ENCODE measurements at places on chromosomes 12 and 14.

- DNase-seq = no peak
Observed at GRCh38 chr14:78608998-78609787, 439.0 kb downstream of the NRXN3 start.

DNA sequence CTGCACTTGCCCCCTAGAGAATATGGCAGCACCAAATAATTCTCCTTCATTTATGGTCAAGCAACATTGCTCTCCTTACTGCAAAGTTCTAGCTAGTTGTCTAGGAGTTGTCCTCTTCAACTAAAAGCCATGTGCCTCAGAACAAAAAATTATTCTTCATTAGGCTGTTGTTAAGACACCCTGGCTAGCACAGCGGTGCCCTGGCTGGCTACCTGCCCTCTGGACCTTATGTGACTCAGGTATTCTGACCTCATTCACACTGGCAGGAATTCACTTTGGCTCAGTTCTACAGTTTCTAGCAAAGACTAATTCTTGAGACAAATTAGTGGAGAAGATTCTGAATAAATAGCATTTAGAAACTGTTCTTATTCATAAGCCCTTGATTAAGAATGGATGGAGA lies 224.4 kb upstream of the KRR1 start:
- no peak for DNase-seq

DNA sequence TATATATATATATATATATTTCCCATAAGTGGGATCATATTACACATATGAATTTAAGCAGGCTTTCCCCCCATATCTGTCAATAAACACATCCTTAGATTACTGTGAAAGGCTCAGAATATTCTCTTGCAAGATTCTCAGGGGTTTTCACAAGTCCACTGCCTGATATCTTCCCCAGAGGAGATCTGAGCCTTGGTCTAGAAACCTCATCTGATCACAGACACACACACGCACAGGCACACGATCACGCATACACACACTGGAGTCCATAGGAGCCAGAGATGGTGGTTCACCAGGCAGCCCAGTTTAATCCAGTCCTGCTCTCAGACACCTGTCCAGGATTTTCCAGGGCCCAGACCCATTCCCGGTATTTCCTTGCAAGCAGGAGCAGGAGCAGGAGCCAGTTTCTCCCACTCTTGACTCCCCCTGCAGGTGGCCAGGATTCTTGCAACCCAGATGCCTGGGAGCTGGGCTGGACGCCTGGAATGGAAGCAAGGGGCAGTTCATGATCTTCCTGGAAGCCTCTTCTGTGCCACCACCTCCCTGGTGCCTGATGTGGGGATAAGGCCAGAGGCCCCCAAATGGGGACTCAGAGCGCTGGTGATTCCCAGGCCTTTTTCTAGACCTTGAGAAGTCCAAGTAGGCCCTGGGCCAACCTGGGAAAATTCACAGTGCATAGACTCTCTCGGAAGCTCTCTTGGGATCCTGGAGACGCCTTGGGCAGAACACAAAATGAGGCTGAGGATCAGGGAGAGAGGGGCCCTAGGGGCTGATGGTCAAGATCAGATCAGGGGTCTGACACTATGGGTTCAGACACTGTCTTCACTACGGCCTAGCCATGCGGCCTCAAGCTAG lies 16.5 kb upstream of the KRT78 start:
- DNase-seq = peak; percentile 56

- no peak for DNase-seq
Observed at GRCh38 chr14:100765991-100766390, 39.3 kb downstream of the DLK1 start.

DNA sequence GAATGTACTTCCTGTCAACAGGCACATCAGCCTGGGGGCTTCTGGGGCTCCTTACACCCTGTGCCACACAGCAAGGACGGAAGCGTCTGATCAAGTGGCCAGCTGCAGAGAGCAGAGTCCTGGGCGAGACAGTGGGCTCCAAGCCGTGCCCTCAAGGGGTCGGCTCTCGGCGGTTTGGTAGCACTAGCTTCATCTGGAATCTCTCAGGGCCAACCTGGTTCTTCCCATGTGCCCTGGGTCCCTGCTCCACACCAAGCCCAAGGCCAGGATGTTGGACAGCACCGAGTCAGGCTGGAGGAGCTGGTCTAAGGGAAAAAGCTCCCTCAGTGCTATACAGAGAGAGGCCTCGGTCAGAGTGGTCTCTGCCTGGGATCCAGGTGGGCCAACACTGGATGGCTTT lies 20.5 kb downstream of the DIO3 start:
- no peak for DNase-seq

DNA sequence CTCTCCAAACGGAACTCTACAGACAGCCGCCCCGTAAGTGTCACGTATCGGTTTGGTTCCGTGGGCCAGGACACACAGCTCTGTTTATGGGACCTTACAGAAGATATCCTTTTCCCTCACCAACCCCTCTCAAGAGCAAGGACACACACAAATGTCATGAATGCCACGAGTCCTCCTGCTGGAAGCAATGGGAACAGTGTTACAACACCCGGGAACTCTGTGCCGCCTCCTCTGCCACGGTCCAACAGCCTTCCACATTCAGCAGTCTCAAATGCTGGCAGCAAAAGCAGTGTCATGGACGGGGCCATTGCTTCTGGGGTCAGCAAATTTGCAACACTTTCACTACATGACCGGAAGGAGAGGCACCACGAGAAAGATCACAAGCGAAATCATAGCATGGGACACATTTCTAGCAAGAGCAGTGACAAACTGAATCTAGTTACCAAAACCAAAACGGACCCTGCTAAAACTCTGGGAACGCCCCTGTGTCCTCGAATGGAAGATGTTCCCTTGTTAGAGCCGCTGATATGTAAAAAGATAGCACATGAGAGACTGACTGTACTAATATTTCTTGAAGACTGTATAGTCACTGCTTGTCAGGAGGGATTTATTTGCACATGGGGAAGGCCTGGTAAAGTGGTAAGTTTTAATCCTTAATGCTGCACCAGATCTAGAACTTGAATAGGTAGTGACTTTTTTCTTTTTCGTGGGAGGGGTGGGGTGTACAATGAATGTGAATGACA lies 69.7 kb downstream of the WDR20 start:
- no peak for DNase-seq

DNA sequence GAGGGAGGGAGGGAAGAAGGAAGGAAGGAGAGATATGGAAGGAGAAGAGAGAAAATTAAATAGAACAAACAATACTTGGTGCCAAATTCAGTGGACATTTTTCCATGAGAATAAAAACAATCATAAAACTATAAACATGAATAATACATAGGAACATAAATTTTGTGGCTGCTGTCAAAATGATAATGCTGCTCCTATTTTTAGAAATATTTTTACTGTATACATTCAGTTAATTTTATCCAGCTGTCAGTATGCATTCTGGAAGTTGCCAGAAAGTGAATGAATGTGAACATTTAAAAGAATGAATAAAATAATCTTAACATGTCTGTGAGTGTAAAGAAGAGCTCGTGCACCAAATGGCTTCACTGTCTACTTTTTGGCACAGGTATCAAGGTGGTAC lies 13.9 kb upstream of the PCED1B start:
- DNase-seq = no peak

DNA sequence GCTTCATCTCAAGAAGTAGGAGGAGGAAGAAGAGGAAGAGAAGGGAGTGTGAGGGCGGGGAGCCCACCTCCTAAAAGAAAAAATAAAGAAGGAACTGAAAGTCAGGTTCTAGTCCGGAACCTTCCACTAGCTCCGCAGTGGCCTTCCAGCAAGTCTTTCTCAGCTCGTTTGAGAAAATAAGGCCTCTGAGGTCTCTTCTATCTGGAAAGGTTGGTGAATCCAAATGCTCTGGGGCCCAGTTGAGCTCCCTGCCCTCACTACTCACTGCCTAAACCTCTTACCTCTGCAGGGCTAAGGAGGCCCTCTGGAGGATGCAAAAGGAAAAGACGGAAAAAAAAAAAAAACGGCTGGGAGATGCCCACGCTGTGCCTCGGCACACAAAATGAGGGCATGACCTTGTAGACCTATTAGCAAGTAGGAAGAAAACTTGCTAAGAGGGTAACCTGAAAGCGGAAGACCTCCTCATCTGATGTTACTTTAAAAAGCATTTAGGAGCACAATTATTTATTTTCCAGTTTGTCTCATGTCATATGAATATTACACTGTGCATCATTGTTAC lies 35.9 kb downstream of the FBLN5 start:
- peak; percentile 52 for DNase-seq

- DNase-seq = no peak
Observed at GRCh38 chr12:11906286-11906935, 164.3 kb upstream of the BCL2L14 start.

GRCh38 chr12:121838126-121838525 lies 20.5 kb downstream of the HPD start:
- no peak for DNase-seq

DNA sequence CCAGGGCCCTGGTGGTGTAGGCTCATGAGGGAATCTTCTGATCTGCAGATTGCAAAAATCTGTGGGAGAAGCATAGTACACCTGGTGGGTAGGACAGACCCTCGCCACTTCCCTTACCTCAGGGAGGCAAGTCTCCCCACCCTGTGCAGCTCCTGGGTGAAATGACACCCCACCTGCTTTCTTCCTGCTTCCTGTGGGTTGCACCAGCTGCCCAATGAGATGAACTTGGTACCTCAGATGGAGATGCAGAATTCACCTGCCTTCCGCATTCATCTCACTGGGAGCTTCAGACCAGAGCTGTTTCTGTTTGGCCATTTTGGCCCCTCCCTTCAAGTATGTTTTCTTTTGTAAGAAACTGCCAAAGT lies 4.7 kb downstream of the CLEC2D start:
- no peak for DNase-seq

- DNase-seq = peak; percentile 83
Observed at GRCh38 chr12:57240066-57240921, 10.7 kb downstream of the STAC3 start.

- no peak for DNase-seq
Observed at GRCh38 chr12:32987512-32987911, 90.9 kb upstream of the PKP2 start.

DNA sequence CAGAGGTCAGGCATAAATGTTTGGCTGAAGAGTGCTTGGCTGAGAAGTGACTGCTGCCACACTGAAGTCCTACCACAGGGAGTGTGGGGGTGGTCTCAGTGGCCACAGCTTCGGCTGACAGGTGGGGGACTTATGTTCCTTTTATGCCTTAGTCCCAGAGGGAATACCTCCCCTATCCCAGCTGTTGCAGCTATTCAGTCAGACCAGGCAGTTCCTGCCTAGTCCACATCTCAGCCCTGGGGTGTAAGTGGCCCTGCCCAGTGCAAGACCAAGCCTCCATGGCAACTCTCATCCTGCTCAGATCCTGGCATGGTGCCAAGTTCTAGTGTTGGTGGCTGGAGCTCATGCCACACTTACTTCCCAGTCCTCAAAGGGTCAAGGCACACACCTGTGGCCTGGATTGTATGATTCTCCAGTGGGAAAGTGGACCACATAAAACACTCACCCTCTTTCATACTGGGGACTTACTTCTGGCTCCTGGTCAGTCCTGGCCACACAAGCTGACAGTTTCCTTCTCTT lies 161.3 kb upstream of the CAND1 start:
- no peak for DNase-seq

DNA sequence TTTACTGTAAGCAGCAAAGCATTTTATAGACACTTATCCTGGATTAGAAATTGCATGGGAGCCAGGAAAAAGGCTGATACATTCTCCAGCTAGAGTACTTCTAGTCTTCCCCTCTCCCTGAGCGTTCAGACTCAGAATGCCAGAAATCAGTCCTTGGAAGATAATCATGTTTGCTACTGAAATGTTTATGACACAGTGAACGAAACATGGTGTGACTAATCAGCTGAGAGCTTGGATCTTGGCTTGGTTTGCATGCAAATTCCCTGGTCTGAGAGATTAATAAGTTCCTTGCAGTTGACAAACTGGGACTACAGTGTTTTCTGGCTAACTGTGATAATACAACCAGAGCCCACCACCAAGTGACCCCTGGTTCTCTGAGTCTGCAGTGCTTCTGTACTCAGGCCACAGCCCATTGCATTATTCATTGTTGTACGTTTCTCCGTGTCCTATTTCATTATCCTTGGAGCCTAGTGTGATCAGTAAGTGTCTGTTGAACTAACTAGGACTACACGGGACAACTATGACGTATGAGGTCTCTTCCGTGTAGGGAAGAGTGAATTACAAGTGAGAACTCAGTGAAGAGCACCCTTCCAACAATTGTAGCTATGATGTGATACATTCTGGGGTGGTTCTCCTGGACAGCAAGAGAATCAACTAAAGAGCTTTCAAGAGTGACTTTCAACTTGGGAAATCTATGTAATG lies 34.6 kb upstream of the EVL start:
- DNase-seq = no peak

DNA sequence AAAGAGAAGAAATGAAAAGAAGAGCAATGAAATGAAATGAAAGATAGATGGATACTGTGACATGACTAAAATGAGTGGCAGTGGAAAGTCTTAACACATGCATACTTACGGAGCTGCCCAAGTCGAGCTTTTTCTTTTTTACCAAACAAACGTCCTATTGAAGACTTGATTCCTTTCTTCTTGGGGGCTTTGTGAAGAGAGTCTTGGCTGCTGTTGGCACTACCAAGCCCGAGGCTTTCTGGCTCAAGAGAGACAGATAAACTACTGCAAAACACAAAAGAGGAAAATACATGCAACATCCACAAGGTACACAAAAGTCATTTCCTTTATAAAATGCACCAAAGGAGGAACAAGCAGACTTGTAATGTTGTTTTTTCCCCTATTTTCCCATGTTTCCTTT lies 261.2 kb downstream of the ACSS3 start:
- DNase-seq = no peak

DNA sequence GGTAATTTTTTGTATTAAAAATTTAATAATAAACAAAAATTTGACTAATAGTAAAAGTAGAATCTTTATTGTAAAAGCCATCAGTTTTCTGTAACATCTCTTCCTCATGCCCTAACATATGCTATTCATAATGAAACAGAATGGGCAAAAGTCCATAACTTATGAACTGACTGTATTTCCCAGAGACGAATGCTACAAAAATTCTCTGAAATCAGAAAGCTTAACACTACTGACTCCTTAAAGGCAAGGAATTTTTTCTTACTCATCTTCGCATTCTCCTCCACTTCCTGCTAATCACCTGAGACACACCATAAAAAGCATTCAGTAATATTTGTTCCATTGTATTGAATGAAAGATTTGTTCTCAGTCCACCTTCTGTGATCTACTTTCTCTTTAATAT lies 17.6 kb downstream of the MON2 start:
- no peak for DNase-seq

- no peak for DNase-seq
Observed at GRCh38 chr12:113071135-113072112, 14.9 kb downstream of the DTX1 start.

Data from inflammatory macrophage (primary cell).